Trophoblast cell (in vitro differentiated cells and primary cell): ENCODE measurements at places on chromosomes 5 and 9.

- DNase-seq = no peak
These were observed 140.3 kb downstream of the LPAR1 start for GRCh38 chr9:110897943-110898342.

GRCh38 chr9:4106081-4106759, 193.6 kb downstream of the GLIS3 start:
- DNase-seq = no peak

DNA sequence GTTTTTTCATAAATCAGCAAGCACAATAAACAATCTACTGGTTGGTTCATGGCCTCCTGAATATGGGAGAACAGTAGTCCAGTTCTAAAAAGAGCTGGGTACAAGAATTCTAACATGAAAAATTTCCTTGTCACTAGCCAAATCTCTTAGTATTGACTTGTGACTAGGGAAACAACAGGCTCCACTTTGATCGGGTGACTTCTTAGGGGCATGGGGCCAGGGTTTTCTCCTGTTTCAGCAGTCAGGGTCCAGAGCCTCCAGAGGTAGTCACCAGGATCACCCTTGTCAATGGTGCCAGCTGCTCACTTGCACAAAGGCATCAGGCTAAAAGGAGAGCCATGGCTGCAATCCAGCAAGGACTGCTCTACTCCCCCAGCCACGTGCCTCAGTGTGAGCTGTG, 38.1 kb downstream of the LPAR1 start:
- DNase-seq = no peak

GRCh38 chr9:31608416-31608815, 776.0 kb upstream of the ACO1 start:
- DNase-seq = no peak

DNA sequence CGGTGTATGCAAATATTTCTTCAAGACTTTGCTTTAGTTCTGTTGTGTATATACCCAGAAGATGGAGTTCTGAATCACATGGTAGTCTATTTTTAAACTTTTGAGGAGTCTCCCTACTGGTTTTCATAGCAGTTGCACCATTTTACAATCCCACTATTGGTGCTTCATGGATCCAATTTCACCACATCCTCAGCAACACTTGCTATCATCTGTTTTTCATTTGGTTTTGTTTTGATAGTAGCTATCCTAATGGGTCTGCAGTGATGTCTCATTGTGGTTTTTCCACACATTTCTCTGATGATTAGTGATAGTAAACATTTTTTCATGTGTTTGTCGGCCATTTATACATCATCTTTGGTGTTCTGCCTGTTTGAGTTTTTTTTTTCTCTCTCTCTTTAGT, 1339.3 kb downstream of the EFNA5 start:
- no peak for DNase-seq

DNA sequence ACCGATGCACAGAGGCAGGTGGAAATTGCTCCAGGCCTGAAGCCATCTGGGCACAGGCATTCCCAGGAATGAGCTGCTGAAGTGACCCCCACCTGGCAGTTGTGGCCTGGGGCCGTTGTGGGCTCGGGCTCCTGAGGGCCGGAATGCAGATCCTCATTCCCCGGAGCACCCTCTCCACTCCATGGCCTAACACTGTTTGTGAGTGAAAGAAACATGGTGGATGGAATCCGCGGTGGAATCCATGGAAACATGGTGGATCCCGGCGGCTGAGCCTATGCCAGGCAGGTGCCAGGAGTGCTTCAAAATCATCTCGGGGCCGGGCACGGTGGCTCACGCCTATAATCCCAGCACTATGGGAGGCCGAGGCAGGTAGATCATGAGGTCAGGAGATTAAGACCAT, 3.6 kb upstream of the SARDH start:
- no peak for DNase-seq

DNA sequence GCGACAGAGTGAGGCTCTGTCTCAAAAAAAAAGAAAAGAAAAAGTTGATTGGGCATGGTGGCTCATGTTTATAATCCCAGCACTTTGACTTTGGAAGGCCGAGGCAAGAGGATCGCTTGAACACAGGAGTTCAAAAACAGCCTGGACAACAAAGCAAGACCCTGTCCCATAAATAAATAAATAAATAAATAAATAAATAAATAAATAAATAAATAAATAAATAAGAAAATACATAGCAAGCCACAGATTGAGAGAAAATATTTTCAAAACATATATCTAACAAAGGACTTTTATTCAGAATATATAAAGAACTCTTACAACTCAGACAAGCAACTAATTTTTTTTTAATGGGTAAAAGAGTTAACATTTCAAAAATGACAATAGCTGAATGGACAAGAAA, 71.2 kb downstream of the PLPP1 start:
- DNase-seq = no peak
